Kidney (tissue), 22 donors: ENCODE measurements at places on chromosomes 12 and 14. TPM values are rescaled to one million over a fixed set of nuclear protein-coding genes. Genes with fewer than 3 reads are reported as not detected.

GRCh38 chr14:48665077-48665784 lies 920.9 kb downstream of the RPS29 start:
- no peaks in the 10 kb centered on the region for H3K36me3 ChIP-seq
- H3K4me1 ChIP-seq: no peaks in the 10 kb centered on the region
- DNase-seq: no peak
- no peak overlapping the region for H3K4me3 ChIP-seq
- no peak overlapping the region for H3K27ac ChIP-seq

NGDN gene
- 35.6 TPM for total RNA-seq

- H3K4me1 ChIP-seq: peaks cover 28% of the 10 kb centered on the region
- DNase-seq: peak; percentile 70
- H3K27ac ChIP-seq: no peak overlapping the region
- H3K27me3 ChIP-seq: no peaks in the 10 kb centered on the region
- H3K36me3 ChIP-seq: no peaks in the 10 kb centered on the region
Measured at GRCh38 chr12:122880668-122881067, 15.3 kb downstream of the VPS37B start.

- no peak overlapping the region for H3K4me3 ChIP-seq
- peak; percentile 35 for DNase-seq
- no peak overlapping the region for H3K27ac ChIP-seq
- H3K36me3 ChIP-seq: peaks cover 32% of the 10 kb centered on the region
- peaks cover 11% of the 10 kb centered on the region for H3K4me1 ChIP-seq
Measured at GRCh38 chr14:103740991-103741689, 25.5 kb downstream of the ZFYVE21 start.

GRCh38 chr12:85676816-85677749 lies 159.1 kb downstream of the RASSF9 start:
- DNase-seq: no peak
- no peaks in the 10 kb centered on the region for H3K36me3 ChIP-seq
- H3K27me3 ChIP-seq: no peaks in the 10 kb centered on the region
- no peaks in the 10 kb centered on the region for H3K4me1 ChIP-seq
- H3K4me3 ChIP-seq: no peak overlapping the region
- H3K27ac ChIP-seq: no peak overlapping the region

- peak; percentile 43 for DNase-seq
- no peak overlapping the region for H3K27ac ChIP-seq
- no peaks in the 10 kb centered on the region for H3K36me3 ChIP-seq
- no peaks in the 10 kb centered on the region for H3K27me3 ChIP-seq
- peaks cover 4% of the 10 kb centered on the region for H3K4me1 ChIP-seq
Measured at GRCh38 chr12:52089491-52089890, 10.0 kb downstream of the SMIM41 start.

- no peak overlapping the region for H3K4me3 ChIP-seq
- H3K27ac ChIP-seq: no peak overlapping the region
- no peak for DNase-seq
- no peaks in the 10 kb centered on the region for H3K4me1 ChIP-seq
Measured at GRCh38 chr12:29794862-29795261, 11.1 kb upstream of the TMTC1 start.

GRCh38 chr14:28629328-28630004 lies 137.1 kb upstream of the FOXG1 start:
- DNase-seq: no peak
- no peaks in the 10 kb centered on the region for H3K4me1 ChIP-seq
- no peak overlapping the region for H3K27ac ChIP-seq
- no peaks in the 10 kb centered on the region for H3K36me3 ChIP-seq

DNA sequence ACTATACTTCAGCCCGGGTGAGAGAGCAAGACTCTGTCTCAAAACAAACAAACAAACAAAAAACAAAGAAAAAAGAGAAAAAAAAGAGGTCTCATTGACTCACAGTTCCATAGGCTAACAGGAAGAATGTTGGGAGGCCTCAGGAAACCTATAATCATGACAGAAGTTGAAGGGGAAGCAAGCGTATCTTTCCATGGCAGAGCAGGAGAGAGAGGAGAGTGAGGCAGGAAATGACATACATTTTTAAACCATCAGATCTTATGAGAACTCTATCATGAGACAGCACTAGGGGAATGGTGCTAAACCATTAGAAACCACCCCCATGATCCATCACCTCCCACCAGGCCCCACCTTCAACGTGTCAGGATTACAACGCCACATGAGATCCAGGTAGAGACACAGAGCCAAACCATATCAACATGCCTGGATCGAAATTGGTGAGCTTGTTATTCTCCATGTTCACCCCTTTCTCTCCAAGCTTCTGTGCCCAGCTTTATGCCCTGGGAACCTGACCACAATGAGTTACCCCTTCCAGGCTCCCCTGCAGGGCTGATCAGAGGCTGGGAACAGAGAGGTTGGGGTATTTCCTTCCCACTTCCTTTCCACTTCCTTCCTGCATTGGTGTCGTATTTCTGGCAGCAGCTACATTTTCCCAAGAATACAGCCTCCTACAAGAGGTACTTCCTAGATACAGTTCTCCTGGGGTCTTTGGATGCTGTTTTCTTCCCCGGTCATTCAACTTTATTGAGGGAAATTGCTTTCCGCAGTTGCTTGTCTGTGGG lies 219.3 kb upstream of the FLRT2 start:
- no peak for DNase-seq
- H3K27ac ChIP-seq: no peak overlapping the region
- no peaks in the 10 kb centered on the region for H3K4me1 ChIP-seq
- H3K4me3 ChIP-seq: no peak overlapping the region
- no peaks in the 10 kb centered on the region for H3K27me3 ChIP-seq

WNT1 gene
- not detected for total RNA-seq

GRCh38 chr14:76019676-76020075 lies 34.1 kb downstream of the IFT43 start:
- peaks cover 11% of the 10 kb centered on the region for H3K36me3 ChIP-seq
- no peak for DNase-seq
- H3K4me3 ChIP-seq: no peak overlapping the region
- H3K4me1 ChIP-seq: no peaks in the 10 kb centered on the region
- H3K27ac ChIP-seq: no peak overlapping the region
- no peaks in the 10 kb centered on the region for H3K27me3 ChIP-seq

NEUROD4 gene
- total RNA-seq: not detected

- no peak for DNase-seq
- no peaks in the 10 kb centered on the region for H3K27me3 ChIP-seq
- no peaks in the 10 kb centered on the region for H3K36me3 ChIP-seq
- H3K27ac ChIP-seq: no peak overlapping the region
Measured at GRCh38 chr12:132437943-132438700, 51.8 kb upstream of the FBRSL1 start.

DNA sequence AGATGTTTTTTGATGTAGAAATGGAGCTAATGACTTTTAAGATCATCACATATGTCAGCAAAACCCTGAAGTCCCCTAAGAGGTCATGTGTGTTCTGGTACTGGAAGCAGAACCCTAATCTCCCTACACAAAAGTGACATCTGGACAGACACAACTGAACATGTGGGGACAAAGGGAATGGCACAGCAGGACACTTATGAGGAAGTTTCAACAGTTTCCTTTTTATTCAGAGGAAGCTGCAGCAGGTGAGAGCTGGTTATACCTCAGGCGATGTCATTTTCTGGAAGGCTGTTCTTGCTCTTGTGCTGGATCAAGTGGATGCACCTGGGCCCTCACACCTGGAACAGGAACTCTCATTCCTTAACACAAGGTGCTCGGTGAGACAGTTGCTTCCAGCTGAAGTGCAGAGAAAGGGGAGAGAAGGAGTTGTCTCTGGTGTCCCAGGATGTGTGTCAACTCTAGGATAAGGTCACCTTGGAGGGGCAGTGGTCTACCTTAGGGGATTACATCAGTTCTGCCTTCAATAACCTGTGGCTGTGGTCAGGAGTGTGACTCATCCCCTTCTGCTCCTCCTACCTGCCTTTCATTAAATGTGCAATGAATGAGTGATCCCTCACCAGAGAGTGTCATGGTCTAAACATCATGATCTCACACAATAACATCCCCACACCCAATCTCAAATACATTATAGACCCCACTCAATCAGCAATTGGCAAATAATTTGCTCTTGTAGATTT lies 463.4 kb downstream of the TMEM121 start:
- no peaks in the 10 kb centered on the region for H3K4me1 ChIP-seq
- H3K27me3 ChIP-seq: no peaks in the 10 kb centered on the region
- no peak for DNase-seq
- H3K27ac ChIP-seq: no peak overlapping the region

DNA sequence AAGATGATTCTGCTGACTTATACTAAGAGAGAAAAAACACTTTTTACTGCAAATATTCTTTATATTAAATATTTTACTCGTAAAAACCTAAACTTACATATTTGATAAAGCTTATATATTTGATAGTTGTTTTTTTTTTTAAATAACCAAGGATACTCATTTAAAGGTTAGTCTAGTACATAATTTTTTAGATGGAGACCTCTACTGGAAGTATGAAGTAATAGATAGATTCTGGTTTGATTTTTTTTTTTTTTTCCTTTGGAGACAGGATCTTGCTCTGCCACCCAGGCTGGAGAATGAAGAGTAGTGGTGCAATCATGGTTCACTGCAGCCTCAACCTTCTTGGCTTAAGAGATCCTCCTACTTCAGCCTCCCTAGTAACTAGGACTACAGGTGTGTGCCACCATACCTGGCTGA lies 16.4 kb downstream of the ARID2 start:
- no peak for DNase-seq
- H3K27ac ChIP-seq: no peak overlapping the region
- H3K36me3 ChIP-seq: no peaks in the 10 kb centered on the region
- H3K27me3 ChIP-seq: no peaks in the 10 kb centered on the region

GRCh38 chr14:68873376-68873775 lies 80.5 kb upstream of the ZFP36L1 start:
- H3K4me1 ChIP-seq: no peaks in the 10 kb centered on the region
- no peak overlapping the region for H3K4me3 ChIP-seq
- no peak overlapping the region for H3K27ac ChIP-seq
- DNase-seq: no peak
- H3K27me3 ChIP-seq: no peaks in the 10 kb centered on the region

SDR9C7 gene
- total RNA-seq: not detected

BDKRB2 gene
- 16.1 TPM for total RNA-seq

- no peaks in the 10 kb centered on the region for H3K27me3 ChIP-seq
- H3K4me1 ChIP-seq: no peaks in the 10 kb centered on the region
- no peak overlapping the region for H3K4me3 ChIP-seq
- peak; percentile 7 for DNase-seq
- no peaks in the 10 kb centered on the region for H3K36me3 ChIP-seq
- no peak overlapping the region for H3K27ac ChIP-seq
Measured at GRCh38 chr14:47346849-47347248, 328.6 kb downstream of the MDGA2 start.

GRCh38 chr12:124451637-124452243 lies 115.7 kb downstream of the NCOR2 start:
- peaks cover 26% of the 10 kb centered on the region for H3K4me1 ChIP-seq
- H3K27me3 ChIP-seq: no peaks in the 10 kb centered on the region
- no peak overlapping the region for H3K4me3 ChIP-seq
- H3K27ac ChIP-seq: no peak overlapping the region

GRCh38 chr14:34211732-34212131 lies 250.3 kb downstream of the SPTSSA start:
- H3K4me3 ChIP-seq: no peak overlapping the region
- no peak overlapping the region for H3K27ac ChIP-seq
- no peaks in the 10 kb centered on the region for H3K27me3 ChIP-seq
- H3K4me1 ChIP-seq: no peaks in the 10 kb centered on the region
- no peaks in the 10 kb centered on the region for H3K36me3 ChIP-seq

PLEKHD1 gene
- 0.25 TPM for total RNA-seq

RGS6 gene
- total RNA-seq: 1.1 TPM

CLEC4C gene
- not detected for total RNA-seq

- H3K4me1 ChIP-seq: no peaks in the 10 kb centered on the region
- DNase-seq: no peak
- no peak overlapping the region for H3K27ac ChIP-seq
- H3K27me3 ChIP-seq: no peaks in the 10 kb centered on the region
- H3K4me3 ChIP-seq: no peak overlapping the region
- H3K36me3 ChIP-seq: no peaks in the 10 kb centered on the region
Measured at GRCh38 chr12:131603106-131603938, 107.6 kb upstream of the SFSWAP start.

DNA sequence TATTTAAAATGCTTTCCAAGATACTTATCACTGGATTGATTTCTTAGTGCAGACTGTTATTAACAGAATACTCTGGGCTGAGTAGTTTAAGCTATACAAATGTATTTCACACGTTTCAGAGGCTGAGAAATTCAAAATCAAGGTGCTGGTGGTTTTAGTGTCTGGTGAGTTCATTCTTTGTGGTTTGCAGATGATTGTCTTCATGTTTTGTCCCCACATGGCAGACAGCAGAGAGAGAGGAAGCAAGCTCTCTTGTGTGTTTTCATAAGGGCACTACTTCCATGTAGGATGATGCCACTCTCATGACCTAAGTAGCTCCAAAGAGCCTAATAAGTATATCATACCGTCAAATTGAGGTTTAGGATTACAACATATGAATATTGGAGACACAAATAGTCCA lies 1348.9 kb upstream of the FLRT2 start:
- DNase-seq: no peak
- no peaks in the 10 kb centered on the region for H3K4me1 ChIP-seq

KRT72 gene
- not detected for total RNA-seq

OASL gene
- total RNA-seq: 1.0 TPM

ABCD2 gene
- 1.4 TPM for total RNA-seq

- no peak overlapping the region for H3K27ac ChIP-seq
- DNase-seq: no peak
- H3K27me3 ChIP-seq: no peaks in the 10 kb centered on the region
- no peaks in the 10 kb centered on the region for H3K36me3 ChIP-seq
- H3K4me3 ChIP-seq: no peak overlapping the region
Measured at GRCh38 chr14:104558231-104559027, 21.1 kb upstream of the C14orf180 start.

DNA sequence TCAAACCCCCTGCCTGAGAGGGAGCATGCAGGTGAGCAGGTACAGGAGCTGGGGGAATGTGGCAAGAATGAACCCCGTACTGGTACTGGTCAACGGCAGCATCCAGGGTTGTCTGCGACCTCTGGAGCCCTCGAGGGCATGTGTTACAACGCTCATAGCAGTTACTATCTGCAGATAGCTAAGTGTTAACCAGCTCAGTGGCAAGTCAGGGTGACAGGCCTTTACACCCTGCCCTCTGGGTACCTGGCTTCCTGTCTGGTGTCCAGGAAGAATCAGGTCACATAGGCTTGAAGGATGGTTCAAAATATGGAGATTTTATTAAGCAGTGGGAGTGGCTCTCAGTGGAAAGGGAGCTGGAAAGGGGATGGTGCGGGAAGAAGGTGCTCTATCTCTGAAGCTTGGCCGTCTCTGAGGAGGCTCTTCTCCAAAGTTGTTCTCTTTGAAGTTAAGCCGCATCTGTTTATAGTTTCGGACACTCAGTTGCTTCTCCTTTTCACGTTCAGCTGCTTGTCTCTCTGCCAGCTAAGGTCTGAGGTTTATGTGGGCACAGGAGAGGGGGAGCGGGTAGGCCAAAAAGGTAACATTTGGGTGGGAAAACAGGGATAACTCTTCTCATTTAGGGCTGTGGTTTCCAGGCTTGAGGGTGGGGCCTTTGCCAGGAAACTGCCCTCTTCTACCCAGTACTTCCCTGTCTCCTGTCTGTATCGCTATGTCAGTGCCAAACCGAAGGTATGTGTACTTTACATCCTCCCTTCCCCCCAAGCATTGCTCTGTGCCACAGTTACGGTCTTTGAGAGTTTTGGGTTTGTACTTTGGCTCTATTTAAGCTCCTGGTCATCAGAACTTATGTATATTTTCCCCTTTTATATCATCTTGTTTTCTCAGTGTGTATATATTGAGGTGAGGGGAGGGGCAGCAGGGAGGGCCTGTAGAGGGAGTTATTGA lies 305.8 kb downstream of the RGS6 start:
- H3K4me3 ChIP-seq: no peak overlapping the region
- H3K27me3 ChIP-seq: no peaks in the 10 kb centered on the region
- H3K36me3 ChIP-seq: no peaks in the 10 kb centered on the region
- DNase-seq: no peak
- H3K4me1 ChIP-seq: no peaks in the 10 kb centered on the region

SAMD15 gene
- 6.2 TPM for total RNA-seq

CCDC77 gene
- 6.0 TPM for total RNA-seq

TAS2R19 gene
- 4.6 TPM for total RNA-seq

GLI1 gene
- total RNA-seq: 2.8 TPM
